ENCODE measurements at places on chromosomes 3 and 15.

GRCh38 chr3:192279664-192280063, 447.7 kb downstream of the FGF12 start:
- no peak for DNase-seq

DNA sequence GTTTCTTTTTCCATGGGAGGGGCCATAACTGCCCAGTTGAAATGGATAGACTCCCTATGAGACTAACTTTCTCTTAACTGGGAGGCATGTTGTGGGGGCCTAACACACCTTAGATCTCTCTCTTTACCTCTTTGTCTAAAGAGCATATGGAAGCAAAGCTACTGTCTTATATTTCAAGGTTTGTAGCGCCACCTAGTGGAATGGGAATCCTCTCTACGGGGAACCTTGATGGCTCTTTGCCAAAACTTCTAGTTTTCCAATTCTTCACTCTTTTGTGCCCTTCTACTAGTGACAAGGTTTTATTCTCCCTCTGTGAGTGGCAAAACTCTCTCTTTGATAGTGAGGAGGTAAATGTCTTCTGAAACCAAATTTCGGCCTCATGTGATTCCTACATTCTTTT, 1030.4 kb upstream of the CADM2 start:
- DNase-seq, result no peak

GRCh38 chr3:105823149-105823867, 45.5 kb downstream of the CBLB start:
- no peak for DNase-seq

- DNase-seq, result no peak
Observed at GRCh38 chr15:55434989-55435825, 26.9 kb downstream of the PIERCE2 start.

GRCh38 chr15:78192826-78193594, 41.4 kb downstream of the ACSBG1 start:
- no peak for DNase-seq

- no peak for DNase-seq
Observed at GRCh38 chr3:179036626-179037300, 34.8 kb downstream of the ZMAT3 start.

DNA sequence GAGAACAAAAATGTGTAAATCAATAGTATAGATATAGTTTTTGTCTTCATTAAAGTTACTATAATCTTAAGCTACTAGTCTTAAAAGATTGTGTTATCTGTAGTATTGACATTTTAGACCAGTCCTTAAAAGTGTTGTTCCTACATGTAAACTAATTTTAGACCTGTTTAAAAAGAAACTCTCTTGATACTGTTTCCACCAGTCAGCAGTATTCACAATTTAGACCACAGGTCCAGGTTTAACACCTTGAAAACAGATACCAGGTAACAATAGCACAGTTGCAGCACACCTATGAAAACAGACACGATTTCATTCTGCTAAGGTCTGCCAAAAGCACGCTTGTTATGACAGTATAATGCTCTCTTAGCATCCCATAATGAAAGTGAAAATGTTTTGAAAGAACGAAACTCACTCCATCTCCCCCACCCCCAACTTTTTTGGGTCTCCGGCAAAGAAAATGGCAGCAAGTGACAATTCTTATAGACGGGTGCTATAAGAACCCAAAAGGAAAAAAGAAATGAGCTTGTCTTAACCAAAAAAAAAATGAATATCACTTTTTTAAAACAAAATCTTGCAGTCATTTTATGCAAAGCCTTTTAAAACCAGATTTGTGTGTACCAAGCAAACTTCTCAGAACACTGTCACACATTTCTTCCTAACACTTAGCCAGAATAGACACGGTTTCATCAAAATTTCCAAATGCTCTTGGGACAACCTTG, 1.6 kb downstream of the EIF4E3 start:
- DNase-seq, result no peak

DNA sequence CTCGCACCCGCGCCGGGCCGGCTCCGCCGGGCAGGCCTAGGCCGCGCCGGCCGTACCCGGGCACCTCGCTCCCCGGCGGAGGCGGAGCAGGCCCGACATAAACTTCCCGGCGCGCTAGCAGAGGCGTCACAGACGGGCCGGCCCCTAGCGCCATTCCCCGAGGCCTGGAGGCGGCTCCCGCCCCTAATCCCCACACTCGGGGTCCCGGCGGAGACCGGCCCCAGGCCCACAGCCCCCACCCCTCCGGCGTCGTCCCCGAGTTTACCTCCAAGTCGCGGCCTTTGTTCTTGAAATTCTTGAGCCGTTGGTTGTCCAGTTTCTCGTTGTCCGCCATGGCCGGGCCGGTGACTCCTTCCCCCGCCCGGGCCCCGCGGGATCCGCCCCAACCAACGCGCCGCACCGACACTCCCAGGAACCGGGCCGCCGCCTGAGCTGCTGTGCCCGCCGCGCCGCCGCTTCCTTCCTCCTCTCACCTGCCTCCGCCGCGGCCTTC, 376 bp downstream of the KPNA4 start:
- DNase-seq, result no peak

GRCh38 chr3:183537295-183537730, 18.2 kb downstream of the KLHL6 start:
- peak; percentile 58 for DNase-seq

GRCh38 chr15:29105151-29105854, 164.3 kb downstream of the NSMCE3 start:
- DNase-seq, result no peak

GRCh38 chr3:195877136-195877715, 31.1 kb downstream of the TNK2 start:
- DNase-seq, result no peak

- DNase-seq, result no peak
Observed at GRCh38 chr3:120552184-120553172, 43.7 kb upstream of the NDUFB4 start.

GRCh38 chr15:64775551-64776401, at the start of gene RBPMS2:
TSS of gene RBPMS2 (minus strand) at chr15:64775589. CDS start at chr15:64775319, 270 bp downstream.
- peak; percentile 39 for DNase-seq

Data from femur (tissue), 1 donor.